Activated T-helper 1 cell treated with anti-CD3 and anti-CD28 coated beads, Interleukin-2, amount 50 U/mL, for 16 hours (primary cell): ENCODE measurements at places on chromosomes 11 and 22.

GRCh38 chr22:38921806-38922205 is 35.6 kb upstream of the APOBEC3A start:
- DNase-seq = no peak

- DNase-seq = no peak
Observed at GRCh38 chr11:103894673-103895072, 141.8 kb upstream of the DDI1 start.

- no peak for DNase-seq
Observed at GRCh38 chr22:45521178-45521577, 18.5 kb downstream of the FBLN1 start.

DNA sequence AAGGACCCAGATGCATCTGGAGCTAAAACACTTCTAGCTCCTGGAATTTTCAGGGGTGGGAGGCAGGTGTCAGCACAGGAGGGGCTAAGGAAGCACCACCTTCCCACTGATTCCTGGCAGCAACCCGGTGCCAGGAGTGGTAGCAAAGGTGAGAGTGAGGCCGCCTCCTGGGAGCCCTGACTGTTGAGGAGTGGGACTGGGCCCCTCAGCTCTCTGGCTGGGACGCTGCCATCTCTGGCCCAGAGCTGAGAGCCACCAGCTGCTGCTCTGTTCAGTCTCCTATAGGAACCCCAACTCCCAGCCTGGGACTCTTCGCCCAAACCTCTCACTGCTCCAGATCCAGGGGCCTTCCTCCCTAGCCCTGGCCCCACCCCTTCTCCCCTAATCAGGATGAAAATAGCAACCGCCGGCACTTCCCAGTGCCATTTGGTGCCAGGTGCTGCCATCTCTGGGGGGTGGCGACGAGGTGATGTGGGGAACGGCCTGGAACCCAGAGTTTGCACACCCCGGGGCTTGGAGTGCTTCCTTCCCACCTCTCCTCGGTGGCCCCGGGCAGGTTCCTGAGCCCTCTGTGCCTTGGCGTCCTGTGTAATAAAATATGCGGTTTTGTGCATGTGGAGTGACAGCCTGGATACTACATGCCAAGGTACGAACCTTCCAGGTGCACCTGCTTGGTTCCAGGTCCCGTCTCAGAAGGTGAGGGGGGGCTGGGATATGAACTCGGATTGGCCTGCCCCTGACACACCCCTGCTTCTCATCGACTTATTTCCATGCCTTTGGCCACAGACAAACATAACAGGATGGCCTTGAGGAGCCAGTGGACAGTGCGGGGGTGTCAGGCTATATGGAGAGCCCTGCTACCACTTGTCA is 35.7 kb upstream of the CELSR1 start:
- no peak for DNase-seq

GRCh38 chr11:59556917-59557348 is 45.6 kb downstream of the OR4D9 start:
- DNase-seq = no peak

DNA sequence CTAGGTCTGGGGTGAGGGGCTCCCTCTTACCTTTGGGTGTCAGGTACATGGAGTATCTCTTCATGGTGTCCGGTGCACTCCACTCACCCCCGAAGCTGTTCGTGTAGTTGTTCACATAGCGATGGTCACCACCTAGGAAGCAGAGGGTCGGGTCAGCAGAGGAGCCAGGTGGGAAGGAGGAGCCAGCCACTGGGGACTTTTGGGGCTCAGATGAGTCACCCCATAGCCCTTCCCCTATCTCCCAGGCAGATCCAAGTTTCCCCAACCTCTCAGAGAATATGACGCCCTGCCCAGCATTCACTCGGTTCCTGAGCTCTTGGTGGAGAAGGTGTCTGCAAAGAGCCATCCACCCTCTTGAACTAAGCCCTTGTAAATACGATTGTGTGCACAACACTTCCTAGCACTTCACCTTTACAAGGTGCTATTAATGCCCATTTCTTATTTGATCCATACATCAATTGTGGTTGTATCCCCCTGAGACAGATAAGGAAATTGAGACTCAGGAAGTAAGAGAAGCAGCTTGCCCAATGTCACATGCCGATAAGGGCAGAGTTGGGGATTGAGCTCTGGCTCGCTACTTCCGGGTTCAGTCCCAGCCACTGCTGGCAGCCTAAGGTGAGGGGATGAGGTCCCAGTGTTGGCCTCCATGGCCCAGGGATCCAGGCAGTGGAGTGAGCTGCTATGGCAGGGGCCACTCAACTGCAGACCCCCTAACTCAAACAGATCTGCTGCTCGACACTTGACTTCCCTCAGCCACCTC is 14.8 kb downstream of the TRIM29 start:
- DNase-seq = no peak

DNA sequence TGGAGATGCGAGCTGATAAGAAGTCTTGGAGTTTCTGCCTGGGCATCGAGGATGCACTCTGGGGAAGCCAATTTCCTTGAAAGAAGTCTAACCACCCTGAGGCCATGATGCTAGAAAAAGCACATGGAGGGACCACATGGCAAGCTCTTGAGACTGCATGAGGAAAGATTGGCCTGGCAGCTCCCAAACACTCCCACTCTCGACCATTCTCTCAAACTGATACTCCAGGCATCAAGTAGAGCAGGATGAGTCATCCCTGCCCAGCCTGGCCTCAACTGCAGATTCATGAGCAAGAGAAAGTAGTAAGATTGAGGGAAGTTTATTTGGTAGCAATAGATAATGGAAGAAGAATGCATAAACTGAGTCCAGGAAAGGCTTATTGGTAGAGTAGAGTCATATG is 194.3 kb downstream of the KIF18A start:
- DNase-seq = no peak

GRCh38 chr11:45796461-45796861 is 8.5 kb upstream of the SLC35C1 start:
- no peak for DNase-seq

DNA sequence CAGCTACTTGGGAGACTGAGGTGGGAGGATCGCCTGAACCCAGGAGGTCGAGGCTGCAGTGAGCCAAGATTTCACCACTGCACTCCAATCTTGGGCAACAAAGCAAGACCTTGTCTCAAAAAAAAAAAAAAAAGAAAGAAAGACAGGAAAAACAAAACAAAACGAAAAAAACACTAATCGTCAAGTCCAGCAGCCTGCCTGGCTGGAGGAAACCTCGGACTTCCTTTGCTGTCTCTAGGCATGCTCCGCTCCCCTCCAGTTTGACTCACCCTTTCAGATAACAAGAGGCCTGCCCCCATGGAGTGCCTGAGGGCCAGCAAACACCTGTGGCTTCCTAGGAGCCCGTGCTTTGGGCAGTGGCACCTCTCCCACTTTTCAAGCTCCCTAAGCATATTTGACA is 28.8 kb upstream of the CHKA start:
- DNase-seq = no peak

DNA sequence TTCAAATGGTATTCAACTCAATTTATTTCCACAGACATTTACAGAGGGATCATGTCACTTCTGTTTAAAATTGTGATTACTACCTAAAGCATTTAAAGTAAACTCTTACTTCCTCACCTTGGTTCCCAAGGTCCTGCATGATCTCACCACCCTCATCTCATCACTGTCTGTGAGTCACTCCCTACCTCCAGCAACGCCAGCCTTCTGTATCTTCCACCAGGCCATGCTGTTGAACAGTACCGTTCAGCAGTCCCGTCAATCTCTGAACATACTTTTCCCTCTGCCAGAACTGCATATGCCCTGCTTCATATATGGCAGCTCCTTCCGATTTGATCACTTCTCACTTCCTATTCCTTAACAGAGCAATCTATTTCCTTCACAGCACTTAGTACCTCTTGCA is 2.0 kb downstream of the FBXO3 start:
- no peak for DNase-seq

DNA sequence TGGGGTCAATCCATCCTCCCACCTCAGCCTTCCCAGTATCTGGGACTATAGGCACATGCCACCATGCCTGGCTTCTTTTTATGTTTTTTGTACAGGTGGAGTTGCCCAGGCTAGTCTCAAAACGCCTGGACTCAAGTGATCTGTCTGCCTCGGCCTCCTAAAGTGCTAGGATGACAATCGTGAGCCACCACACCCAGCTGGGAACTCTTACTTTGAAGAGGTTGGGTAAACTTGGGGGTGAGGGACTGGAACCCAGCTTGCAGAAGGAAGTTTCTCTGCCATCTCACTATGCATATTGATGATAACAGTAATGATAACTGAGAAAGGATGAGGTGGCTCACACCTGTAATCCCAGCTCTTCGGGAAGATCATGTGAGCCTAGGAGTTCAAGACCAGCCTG is 35.9 kb downstream of the ACO2 start:
- no peak for DNase-seq

DNA sequence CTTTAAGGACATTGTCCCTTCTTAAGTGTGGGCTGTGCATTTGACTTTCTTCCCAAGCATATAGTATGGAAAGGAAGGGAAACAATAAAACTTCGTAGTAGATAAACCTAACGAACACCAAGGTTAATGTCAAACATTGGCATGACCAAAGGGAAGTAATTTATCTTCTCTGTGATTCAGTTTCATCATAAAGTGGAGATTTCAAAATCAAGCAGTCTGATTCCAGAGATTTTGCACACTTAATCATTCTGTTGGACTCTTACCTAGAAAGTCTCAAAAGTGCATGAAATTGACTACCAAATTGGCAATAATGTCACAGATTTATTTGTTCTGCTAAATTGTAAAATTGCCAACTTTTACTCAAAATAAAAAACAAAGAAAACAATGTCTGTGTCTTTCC is 559.7 kb downstream of the JRKL start:
- DNase-seq = no peak

DNA sequence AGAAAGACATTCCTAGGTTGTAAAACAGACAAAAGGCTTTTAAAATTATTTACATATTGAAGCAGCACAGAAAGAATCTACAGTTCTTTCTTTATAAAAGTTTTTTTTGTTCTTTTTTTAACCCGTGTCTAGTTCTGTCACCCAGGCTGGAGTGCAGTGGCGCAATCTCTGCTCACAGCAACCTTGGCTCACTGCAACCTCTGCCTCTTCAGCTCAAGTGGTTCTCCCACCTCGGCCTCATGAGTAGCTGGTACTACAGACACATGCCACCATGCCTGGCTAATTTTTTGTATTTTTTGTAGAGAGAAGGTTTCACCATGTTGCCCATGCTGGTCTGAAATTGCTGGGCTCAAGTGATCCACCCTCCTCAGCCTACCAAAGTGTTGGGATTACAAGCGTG is 3.8 kb upstream of the INCENP start:
- no peak for DNase-seq

DNA sequence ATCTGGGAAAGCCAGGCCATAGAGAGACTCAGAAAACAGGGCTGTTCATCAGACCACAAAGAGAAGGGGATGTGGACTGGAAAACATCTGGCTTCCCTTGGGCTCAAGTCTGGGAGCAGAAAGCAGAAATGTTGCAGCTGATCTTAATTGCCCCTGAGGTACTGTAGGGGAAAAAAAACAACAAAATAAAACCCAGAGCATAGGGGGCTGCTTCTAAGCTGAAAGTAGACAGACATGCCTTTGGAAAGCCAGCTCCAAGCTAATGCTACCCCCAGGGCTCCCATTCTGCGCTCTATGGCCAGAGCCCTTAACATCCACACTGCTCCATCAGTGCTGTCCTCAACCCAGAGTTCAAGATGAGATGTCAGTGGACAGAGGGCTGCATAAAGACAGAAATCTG is 2.0 kb upstream of the PACSIN3 start:
- DNase-seq = no peak

- DNase-seq = no peak
Observed at GRCh38 chr22:31250740-31251600, 38.9 kb downstream of the LIMK2 start.

DNA sequence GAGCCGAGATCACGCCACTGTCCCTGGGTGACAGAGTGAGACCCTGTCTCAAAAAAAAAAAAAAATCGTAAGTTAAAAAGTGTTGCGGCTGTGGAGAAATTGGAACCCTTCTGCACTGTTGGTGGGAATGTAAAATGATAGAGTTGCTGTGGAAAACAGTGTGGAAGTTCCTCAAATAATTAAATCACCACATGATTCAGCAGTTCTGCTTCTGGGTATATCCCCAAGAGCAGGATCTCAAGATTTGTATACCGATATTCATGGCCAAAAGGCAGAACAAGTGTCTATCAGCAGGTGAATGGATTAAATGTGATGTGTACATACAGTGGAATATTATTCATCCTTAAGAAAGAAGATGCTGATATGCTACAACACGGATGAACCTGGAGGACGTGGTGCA is 3.8 kb downstream of the SELENOO start:
- no peak for DNase-seq

- no peak for DNase-seq
Observed at GRCh38 chr11:47946682-47947559, 33.4 kb upstream of the PTPRJ start.

GRCh38 chr22:38250643-38251340 is 22.0 kb downstream of the TMEM184B start:
- DNase-seq = no peak

- DNase-seq = no peak
Observed at GRCh38 chr11:10410844-10411200, 44.2 kb upstream of the AMPD3 start.

- no peak for DNase-seq
Observed at GRCh38 chr22:49354516-49355210, 473.0 kb downstream of the BRD1 start.

DNA sequence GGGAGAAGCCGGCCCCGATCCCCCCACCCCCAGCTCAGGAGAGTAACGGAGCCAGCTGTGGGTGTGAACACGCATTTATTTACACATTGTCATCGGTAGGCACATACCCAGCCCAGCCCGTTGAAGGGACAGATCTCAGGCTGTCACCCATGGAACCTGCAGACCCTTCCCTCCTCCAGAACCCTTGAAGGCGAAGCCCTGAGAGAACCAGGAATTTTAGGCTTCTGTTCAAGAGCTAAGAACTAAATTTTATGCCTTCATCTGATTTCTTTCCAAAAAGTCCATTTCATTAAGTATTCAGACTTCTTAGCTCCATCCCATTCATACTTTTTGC is 379 bp upstream of the BRMS1 start:
- DNase-seq = no peak

DNA sequence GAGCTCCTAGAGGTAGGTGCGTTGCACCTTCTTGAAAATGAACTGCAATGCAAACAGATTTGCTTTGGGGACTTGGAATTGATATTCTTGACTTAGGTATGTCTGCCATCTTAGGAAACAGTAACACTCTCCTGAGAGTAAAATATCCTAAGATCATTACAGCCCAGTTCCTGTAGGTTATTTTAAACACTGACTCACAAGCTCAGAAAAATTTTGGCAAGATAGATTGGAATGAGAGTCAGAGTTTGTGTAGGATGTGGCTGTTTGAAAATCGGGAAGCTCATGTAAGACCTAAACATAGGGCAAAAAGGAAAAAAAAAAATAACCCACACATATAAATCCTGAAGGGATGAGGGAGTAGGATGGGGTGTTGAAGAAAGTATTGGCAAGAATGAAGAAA is 377.0 kb upstream of the LRRC4C start:
- no peak for DNase-seq

DNA sequence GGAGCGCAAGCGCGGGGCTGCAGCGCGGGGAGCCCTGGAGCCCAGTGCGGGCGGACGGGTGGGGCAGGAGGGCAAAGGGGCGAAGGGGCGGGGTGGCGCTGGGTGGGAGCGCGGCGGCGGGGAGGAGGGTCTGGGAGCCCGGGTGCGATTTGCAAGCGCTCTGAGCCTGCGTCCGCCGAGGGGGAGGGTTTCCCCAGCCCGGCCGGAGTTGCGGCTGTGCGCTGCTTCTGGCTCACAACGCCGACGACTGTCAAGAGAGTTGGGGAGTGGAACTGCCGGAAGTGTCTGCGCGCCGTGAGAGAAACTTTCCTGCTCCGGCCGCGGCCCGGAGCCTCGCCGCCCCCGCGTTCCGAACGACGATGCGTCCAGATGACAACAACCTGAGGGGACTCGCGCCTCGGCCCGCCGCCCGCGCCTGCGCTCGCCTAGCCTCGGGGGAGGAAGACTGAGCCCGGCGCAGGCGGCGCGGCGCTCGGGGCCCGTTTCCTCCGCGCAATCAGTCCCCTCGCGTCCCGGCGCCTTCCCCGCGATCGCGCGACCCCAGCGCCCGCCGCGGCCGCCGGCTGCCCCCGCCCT is at the start of gene ARHGAP42:
TSS of gene ARHGAP42 (plus strand) at position 235 of the 576 bp plus-strand sequence. CDS start 391 bp downstream, outside the sequence.
- no peak for DNase-seq
